Activated CD4-positive, alpha-beta T cell treated with anti-CD3 and anti-CD28 coated beads for 36 hours (primary cell): ENCODE measurements at places on chromosomes 1 and 21. TPM values are rescaled to one million over a fixed set of nuclear protein-coding genes. Genes with fewer than 3 reads are reported as not detected.

- no peak overlapping the region for H3K4me3 ChIP-seq
- no peak overlapping the region for H3K27ac ChIP-seq
- DNase-seq = no peak
- H3K27me3 ChIP-seq = peaks cover 2% of the 10 kb centered on the region
Measured at GRCh38 chr1:49319426-49319963, 542.8 kb upstream of the BEND5 start.

DNA sequence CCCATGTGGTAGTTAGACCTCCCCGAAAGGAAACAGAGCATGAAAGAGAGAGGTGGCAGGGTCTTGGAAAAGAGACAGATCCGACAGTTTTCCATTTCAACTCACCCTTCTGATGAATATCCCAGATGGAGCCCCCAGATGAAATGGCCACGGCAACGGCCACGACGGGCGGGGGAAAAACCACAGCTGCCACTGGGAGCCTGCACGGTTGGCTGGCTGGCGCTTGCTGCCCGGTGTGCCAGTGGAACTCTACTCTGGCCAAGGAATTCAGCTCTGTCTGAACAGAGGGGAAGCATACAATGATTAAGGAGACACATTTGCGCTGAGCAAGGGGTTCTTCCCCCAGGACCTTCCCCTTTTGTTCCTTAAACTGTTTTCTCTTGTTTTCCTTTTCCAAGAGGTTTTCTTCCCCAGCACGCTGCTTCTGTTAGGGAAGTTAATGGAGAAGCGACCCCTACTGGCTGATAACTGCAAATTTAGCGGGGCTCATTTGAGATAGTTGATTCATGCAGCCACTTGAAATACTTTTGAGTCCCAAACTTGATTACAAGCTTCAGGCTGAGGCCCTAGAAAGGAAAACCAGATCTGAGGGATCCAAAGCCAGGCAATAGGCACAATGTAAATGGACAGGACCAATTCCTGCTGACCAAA is 1122.5 kb downstream of the NCAM2 start:
- H3K27me3 ChIP-seq = no peaks in the 10 kb centered on the region
- H3K4me3 ChIP-seq = no peak overlapping the region
- H3K27ac ChIP-seq = no peak overlapping the region
- no peaks in the 10 kb centered on the region for H3K4me1 ChIP-seq

GRCh38 chr1:47906009-47906432 is 91.2 kb downstream of the TRABD2B start:
- H3K4me1 ChIP-seq = no peaks in the 10 kb centered on the region
- no peaks in the 10 kb centered on the region for H3K27me3 ChIP-seq
- no peak for DNase-seq
- H3K27ac ChIP-seq = no peak overlapping the region

GRCh38 chr1:182713939-182714338 is 29.6 kb upstream of the RGS8 start:
- DNase-seq = peak; percentile 25
- no peaks in the 10 kb centered on the region for H3K36me3 ChIP-seq
- H3K4me3 ChIP-seq = peak overlapping the region; percentile 2
- peak overlapping the region; percentile 3 for H3K27ac ChIP-seq

- peaks cover 26% of the 10 kb centered on the region for H3K36me3 ChIP-seq
- peaks cover 81% of the 10 kb centered on the region for H3K4me1 ChIP-seq
- H3K27ac ChIP-seq = peak overlapping the region; percentile 99
Measured at GRCh38 chr1:30756545-30757351, 826 bp downstream of the LAPTM5 start.

DNA sequence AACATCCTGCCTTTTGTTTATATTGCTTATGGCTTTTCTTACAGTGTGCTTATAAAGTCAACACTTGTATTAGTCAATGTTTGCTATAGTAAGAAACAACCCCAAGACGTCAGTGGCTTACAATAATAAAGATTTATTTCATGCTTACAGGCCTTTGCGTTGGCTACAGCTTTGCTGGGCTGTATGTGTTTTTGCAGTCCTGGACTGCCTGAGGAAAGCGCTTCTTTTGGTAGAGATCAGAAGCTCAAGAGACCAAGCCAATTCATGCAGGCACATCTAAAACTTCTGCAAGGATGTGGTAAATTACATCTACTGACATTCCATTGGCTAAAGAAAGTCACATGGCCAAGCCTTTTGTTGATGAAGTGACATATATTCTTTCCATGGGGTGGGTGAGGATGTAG is 17.5 kb upstream of the PRKAA2 start:
- no peaks in the 10 kb centered on the region for H3K4me1 ChIP-seq
- DNase-seq = no peak
- no peaks in the 10 kb centered on the region for H3K36me3 ChIP-seq
- H3K27ac ChIP-seq = no peak overlapping the region
- H3K27me3 ChIP-seq = peaks cover 8% of the 10 kb centered on the region
- H3K4me3 ChIP-seq = no peak overlapping the region

DNA sequence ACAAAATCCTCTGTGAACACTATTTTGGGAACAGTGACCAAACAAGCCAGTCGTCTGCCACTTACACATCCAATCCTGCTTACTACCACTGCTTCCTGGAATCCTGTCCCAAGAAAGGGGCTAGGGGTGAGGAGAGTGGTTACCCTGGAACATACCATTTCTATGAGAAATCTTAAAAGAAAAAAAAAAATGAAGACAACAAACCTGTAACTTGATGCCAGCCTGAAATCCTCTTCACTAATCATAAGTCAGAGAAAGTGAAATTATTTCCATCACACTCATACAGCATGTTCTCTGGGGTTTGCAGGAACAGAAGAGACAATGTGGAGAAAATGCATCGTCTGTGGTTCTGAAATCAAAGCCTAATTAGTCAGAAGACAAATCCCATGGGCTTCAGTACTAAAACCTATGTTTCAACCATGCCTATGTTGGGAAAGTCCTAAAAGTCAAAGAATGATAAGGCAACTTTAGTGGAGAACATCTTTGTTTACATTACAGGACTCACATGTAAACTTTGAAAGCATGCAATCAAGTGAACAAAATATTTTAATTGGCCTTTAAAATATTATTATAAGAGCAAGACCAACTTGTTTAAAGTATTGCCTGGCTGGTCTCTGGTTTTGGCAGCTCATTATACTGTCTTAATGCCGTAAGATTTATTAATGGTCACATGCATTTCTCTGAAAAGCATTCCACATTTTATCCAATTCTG is 220.7 kb downstream of the LTN1 start:
- H3K4me3 ChIP-seq = no peak overlapping the region
- DNase-seq = no peak
- H3K27ac ChIP-seq = peak overlapping the region; percentile 55
- no peaks in the 10 kb centered on the region for H3K27me3 ChIP-seq

DNA sequence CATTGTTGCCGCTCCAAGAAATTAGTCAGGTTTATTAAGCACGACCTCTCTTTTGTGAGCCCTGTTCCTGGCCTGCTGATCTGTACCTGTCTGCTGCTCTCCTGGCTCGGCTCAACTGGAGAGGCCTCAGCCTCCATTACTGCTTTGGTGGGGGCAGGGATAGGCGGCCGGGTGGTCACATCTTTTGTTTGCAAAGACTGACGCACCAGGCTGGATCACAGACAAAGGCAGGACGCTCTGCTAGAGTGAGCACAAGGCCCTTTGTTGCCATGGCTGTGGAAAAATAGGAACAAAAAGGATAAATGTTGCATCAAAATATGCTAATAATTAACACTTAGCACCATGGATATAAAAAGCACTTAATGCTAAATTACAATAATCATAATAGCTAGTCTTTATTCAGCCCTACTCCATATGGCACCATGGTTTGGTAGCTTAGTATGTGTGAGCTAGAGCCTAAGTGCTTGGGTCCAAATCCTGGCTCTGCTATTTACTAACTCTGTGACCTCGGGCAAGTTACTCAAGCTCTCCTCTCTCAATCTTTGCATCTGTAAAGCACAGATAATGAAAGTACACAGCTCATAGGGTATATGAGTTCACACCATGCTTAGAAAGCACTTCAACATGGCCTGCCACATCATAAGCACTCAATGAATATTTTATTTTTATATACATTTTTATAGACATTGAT is 28.9 kb upstream of the HPDL start:
- no peak overlapping the region for H3K27ac ChIP-seq
- H3K4me1 ChIP-seq = peaks cover 12% of the 10 kb centered on the region
- no peak overlapping the region for H3K4me3 ChIP-seq
- no peaks in the 10 kb centered on the region for H3K36me3 ChIP-seq

DNA sequence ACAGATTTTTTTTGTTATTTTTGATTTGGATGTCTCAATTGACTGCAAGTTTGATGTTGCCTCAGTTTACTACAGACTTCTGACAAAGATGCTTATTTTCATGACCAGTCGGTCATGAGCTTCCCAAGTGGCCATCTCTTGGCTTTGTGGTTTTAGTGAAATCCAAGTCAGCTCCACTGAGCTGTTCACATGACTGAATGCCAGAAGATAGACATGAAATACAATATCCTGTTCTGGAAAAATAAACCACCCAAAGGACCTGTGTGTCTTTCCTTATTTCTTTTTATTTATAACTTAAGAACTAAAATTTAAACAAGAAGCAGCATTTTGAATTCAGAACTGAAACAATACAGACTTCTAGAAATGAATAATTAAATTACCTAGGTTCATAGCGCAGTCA is 89.3 kb downstream of the HMCN1 start:
- H3K4me3 ChIP-seq = no peak overlapping the region
- no peak overlapping the region for H3K27ac ChIP-seq

DNA sequence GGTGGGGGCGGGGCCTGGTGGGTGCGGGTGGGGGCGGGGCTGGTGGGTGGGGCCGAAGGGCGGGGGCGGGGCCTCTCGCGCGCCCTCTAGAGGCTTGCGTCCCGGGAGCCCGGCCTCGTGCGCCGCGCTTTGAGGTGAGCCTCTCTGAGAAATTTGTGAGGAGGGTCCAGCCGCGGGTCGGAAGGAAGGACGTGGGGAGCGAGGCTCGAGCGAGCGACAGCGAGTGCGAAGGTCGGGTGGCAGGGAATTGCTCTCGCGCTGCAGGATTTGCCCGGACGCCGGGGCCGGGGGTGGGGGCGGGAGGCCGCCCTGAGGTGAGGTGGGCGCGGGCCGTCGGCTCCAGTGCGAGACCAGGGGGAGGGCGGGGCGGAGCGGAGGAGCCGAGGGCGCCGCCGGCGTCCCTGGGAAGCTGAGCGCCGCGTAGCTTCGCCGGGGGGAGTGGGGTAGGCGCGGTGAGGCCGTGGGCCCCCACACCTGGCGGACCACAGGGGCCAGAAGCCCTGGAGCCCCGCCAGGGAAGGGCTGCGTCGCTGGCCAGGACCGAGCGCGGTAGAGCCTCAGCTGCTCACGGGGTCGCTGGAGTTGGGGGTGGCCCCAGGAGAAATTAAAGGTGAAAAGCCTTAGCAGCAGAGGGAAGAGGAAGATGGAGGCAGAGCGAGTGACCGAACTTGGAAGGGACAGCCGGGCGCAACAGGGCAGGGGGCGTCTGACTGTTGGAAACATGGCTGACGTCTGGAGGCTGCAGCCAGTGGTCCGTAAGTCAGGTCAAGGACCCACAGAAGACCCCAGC is 754 bp upstream of the LSS start:
- DNase-seq = no peak
- peak overlapping the region; percentile 77 for H3K4me3 ChIP-seq
- H3K27ac ChIP-seq = peak overlapping the region; percentile 91
- peaks cover 46% of the 10 kb centered on the region for H3K4me1 ChIP-seq
- H3K36me3 ChIP-seq = peaks cover 42% of the 10 kb centered on the region
- no peaks in the 10 kb centered on the region for H3K27me3 ChIP-seq

DNA sequence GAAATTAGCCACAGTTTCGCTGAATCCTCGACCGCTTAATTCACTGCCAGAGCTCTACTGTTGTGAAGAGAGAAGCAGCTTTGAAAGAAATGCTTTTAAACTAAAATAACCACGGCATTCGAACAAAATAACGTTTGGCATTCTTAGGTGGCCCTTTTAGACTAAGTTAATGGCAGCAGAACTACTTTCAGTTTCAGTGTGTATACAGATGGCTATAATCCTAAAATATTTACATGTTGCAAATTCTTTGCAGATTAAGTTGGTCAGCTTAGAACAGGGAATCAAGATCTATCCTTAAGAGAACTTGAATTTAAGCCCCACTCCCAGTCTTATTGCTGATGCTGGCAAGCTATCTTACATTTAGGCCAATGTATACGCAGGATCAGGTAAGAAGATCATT is 62.7 kb downstream of the ADSS2 start:
- no peaks in the 10 kb centered on the region for H3K27me3 ChIP-seq
- DNase-seq = no peak
- H3K36me3 ChIP-seq = no peaks in the 10 kb centered on the region

DNA sequence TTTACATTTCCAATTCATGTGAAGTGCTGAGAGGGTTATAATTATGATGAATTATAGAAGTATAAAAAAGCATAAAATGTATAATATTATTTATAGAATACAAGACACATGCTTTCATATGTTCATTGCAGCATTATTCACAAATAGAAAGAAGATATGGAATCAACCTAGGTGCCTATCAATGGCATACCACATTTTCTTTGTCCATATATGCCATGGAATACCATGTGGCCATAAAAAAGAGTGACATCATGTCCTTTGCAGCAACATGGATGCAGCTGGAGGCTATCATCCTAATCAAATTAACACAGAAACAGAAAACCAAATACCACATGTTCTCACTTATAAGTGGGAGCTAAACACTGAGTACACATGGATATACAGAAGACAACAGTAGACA is 85.1 kb upstream of the C1orf105 start:
- H3K36me3 ChIP-seq = no peaks in the 10 kb centered on the region
- H3K4me3 ChIP-seq = no peak overlapping the region
- H3K27ac ChIP-seq = no peak overlapping the region
- peaks cover 27% of the 10 kb centered on the region for H3K4me1 ChIP-seq

DNA sequence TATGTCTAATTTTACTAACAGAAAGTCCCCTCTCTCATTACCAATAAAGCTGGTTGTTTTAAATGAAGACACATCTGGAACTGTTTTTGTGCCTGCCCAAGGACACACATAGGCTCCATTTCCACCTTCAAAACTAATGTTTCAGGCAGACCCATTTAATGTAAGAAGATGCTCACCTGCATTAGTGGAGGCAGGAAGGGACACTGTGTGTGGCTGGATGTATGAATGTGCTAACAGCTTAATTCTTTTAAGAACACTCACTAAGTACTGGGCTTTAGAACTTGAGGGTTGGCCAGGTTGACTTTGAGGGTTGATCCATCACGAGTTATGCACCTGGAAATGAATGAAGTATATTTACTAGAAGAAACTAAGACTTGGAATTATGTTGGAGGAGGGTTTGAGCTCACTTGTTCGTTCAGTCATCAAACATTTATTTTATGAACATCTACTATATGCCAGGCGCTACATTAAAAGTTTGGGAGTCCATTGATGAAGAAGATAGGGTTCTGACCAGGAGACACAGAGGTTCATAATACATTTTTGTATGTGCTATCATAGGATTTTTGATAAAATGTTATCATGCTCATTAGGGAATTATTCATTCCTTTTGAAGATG is 5.4 kb downstream of the JUN start:
- peaks cover 12% of the 10 kb centered on the region for H3K36me3 ChIP-seq
- no peak overlapping the region for H3K4me3 ChIP-seq
- DNase-seq = no peak
- H3K27me3 ChIP-seq = peaks cover 2% of the 10 kb centered on the region

GRCh38 chr1:162283657-162284056 is 93.0 kb downstream of the SPATA46 start:
- no peak overlapping the region for H3K4me3 ChIP-seq
- no peak for DNase-seq
- no peak overlapping the region for H3K27ac ChIP-seq

- no peaks in the 10 kb centered on the region for H3K4me1 ChIP-seq
- H3K27me3 ChIP-seq = no peaks in the 10 kb centered on the region
- no peak overlapping the region for H3K27ac ChIP-seq
- DNase-seq = no peak
- no peaks in the 10 kb centered on the region for H3K36me3 ChIP-seq
Measured at GRCh38 chr21:39050841-39051587, 132.2 kb downstream of the PSMG1 start.

FH gene
- 94.3 TPM for total RNA-seq

IGSF21 gene
- total RNA-seq = not detected

TRIM63 gene
- total RNA-seq = not detected

C1orf53 gene
- not detected for total RNA-seq

DISP1 gene
- 1.9 TPM for total RNA-seq
